SW480 (cell line): ENCODE measurements at places on chromosomes 5 and 9.

GRCh38 chr9:14870090-14870489, 40.1 kb downstream of the FREM1 start:
- no peak for DNase-seq

DNA sequence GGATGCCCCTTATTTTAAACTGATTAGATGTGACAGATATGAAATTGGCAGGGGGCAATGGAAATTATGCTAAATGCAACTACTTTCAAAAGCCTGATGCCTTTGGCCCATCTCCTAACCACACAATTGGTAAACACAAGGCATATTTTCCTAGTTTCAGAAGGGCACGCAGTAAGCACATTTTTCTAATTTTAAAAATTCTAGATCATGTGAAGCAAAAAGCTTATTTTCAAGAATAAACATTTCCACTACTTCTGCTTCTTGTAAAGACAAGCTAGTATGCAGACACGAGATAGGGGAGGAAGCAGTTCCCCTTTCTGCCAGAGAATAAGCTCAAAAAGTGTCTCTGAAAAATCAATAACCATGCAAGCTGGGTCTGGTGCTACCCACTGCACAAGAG, 67.7 kb downstream of the ABCA1 start:
- DNase-seq, result no peak

DNA sequence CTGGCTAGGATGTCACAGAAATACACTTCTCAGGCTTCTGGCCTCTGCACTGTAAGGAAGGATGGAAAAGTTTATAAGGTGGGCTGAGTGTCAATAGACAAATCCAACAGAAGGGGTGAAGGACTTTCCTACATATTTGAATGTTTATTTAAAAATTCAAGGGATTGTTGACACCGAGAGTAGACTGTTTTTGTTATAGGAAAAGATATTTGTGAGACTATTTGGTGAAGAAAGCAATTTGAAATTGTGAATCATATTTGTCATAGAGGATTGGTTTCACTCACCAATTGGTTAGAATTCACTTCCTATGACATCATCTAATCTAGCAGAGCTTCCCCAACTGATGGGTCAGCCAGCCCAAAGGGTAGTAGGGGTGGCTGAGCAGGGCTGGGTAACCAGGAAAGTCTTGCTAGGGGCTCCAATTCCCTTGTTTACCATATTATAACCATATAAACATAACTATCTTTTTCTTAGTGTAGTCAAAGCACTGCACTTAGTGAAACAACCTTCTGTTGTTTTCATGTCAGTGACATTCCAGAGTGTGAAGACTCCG, 14.9 kb upstream of the MEGF10 start:
- DNase-seq, result no peak

- no peak for DNase-seq
Measured at GRCh38 chr9:14511452-14511851, 181.8 kb downstream of the ZDHHC21 start.
